ENCODE measurements at places on chromosomes 7 and 10.

DNA sequence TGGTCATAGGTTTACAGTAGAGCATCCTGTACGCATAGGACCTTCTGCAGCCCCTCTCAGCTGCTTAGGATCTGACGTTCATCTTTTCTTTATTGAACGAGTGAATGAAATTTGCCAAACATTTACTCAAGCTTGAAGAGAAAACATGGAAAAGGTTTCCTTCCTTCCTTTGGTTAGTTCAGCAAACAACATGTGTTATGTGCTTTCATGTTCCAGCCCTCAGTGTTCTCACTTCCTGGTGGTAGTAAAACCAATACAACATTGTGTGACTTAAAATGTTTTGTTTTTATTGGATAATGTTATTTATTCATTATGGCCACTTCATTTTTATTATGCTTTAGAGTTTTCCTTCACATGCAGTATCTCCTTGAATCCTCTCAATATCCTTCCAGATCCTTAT is 1.4 kb upstream of the CDCA7L start:
- DNase-seq = no peak

- no peak for DNase-seq
Observed at GRCh38 chr10:58435297-58435985, 50.2 kb downstream of the TFAM start.

GRCh38 chr7:102896585-102896984 is 16.2 kb upstream of the LRRC17 start:
- DNase-seq = no peak

DNA sequence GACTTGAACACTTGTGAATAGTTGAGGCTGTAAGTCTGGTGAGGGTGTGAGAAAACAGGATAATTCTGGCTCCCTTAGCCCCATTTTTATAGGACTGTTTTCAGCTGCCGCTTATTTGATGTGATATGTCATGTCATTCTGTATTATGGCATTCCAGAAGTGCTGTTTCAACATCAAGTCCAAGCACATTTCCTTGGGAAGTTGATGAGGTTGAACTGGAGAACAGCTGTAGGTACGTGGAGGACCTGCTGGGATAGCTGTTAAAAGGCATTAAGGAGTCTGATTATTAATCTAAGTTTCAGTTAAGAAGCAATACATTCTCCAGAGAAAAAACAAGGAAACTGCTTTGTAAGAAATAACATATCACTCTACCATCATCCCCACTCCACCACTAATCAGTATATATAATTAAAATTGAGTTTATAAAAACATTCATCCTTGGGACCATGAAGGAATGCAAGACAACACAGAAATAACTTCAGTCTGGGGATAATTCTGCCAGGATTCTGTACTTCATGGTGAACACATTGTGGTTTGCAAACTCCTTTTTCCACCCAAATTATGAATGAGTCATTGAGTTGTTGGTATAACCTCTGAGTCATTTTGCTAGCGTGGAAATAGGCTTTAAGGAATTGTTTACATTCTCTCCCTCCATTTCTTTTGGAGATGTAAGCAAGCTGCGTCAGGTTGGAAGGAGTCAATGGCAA is 39.9 kb upstream of the TMEM229A start:
- DNase-seq = no peak

- no peak for DNase-seq
Observed at GRCh38 chr10:3551761-3552160, 233.2 kb downstream of the KLF6 start.

- DNase-seq = no peak
Observed at GRCh38 chr7:131466735-131467365, 89.6 kb downstream of the PODXL start.

GRCh38 chr7:70833726-70834125 is 298.2 kb upstream of the GALNT17 start:
- DNase-seq = no peak

DNA sequence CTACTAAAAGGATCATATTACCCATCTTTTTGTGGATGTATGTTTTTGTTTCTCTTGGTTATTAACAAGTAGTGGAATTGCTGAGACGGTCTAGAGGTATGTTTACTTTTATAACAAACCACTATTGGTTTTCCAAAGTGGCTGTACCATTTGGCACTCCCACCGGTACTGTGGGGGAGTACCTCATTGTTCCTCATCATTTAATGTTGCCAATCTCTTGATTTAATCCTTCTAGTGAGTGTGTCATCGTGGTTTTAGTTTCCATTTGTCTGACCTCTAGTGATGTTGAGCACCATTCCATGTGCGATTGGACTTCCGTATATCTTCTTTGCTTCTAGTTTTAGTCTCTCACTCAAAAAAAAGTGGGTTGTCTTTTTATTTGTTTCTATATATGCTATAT is 50.4 kb downstream of the RBM33 start:
- no peak for DNase-seq

GRCh38 chr7:29005829-29006228 is 47.7 kb upstream of the TRIL start:
- no peak for DNase-seq

DNA sequence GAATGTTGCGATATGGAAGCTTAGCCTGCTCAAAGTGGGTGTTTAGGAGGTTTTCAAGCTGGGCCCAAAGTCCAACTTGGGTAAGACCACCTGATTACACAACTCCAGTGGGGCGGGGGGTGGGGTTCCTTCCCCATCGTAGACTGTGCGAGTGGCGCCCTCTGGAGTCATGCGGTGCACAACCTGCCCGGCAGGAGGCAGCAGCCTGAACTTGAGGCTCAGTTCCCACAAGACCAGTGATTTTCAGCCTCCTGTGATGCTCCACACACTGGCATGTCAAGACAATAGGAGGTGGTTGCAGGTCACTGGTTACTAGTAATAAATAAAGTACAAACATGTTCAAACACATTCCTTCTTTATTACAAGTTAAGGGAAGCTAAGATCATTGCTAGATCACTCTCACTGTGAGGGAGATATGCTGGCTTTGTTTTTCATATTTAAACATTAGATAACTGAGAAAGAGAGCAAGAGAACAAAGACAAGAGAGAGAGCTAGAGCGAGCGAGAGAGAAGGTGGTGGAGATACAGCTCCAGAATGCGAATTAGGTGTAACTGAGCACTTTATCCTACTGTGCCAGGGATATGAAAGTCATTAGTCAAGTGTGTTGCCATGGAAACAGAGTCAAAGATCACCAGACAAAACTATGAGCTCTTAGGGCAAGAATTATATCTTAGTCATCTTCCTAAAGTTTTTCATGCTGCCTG is 97.4 kb upstream of the BMPER start:
- no peak for DNase-seq

GRCh38 chr10:34813626-34814222 is 1.4 kb downstream of the PARD3 start:
- DNase-seq = no peak

- DNase-seq = no peak
Observed at GRCh38 chr10:120313715-120314114, 143.3 kb upstream of the PLPP4 start.
